CD4-positive, alpha-beta T cell (primary cell): ENCODE measurements at places on chromosomes 11 and 22.

DNA sequence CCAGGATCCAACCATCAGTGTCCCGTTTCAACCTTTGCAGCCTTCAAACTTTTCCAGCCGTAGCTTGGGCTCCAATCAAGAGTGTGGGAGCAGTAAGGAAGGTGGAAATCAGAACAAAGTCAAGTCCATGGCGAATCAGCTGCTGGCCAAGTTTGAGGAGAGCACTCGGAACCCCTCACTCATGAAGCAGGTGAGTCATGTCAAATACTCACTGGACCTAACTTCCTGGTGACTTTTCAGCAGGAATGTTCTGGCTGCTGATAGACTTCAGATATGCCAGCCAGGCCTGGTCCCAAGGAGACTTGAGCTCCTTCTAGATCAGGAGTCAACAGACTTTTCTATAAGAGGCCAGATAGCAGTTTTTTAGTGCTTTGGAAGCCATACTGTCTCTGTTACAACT lies 129.0 kb downstream of the MICAL2 start:
- no peak for DNase-seq

DNA sequence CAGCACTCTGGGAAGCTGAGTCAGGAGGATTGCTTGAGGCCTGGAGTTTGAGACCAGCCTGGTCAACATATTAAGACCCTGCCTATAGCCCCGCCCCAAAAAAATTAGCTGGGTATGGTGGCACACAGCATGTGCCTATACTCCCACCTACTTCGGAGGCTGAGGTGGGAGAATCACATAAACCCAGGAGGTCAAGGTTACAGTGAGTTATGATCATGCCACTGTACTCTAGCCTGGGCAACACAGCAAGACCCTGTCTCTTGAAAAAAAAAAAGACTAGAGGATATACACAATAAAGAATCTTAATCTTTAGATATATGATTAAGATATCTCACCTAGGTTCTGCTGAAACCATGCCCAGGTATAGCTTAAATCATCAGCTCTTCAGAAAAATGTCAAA lies 136.7 kb downstream of the APOL5 start:
- DNase-seq, result no peak

DNA sequence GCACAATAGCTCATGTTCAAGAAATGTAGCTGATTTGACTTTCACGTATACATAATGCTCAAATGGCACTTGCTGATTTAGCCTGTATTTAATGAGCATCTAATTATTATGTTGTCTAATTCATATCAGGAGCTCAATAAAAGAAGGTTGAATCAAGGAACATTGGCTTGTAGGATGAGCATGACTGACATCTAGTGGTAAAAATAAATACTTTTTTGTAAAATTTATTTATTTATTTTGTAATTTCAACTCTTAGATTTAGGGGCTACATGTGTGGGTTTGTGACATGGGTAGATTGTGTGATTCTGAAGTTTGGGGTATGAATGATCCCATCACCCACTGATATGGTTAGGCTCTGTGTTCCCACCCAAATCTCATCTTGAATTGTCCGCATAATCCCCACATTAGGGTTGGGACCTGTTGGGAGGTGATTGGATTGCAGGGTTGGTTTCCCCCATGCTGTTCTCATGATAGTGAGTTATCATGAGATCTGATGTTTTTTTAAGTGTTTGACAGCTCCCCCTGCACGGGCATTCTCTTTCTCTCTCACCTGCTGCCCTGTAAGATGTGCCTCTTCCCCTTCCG lies 1.7 kb upstream of the OR52E5 start:
- no peak for DNase-seq

DNA sequence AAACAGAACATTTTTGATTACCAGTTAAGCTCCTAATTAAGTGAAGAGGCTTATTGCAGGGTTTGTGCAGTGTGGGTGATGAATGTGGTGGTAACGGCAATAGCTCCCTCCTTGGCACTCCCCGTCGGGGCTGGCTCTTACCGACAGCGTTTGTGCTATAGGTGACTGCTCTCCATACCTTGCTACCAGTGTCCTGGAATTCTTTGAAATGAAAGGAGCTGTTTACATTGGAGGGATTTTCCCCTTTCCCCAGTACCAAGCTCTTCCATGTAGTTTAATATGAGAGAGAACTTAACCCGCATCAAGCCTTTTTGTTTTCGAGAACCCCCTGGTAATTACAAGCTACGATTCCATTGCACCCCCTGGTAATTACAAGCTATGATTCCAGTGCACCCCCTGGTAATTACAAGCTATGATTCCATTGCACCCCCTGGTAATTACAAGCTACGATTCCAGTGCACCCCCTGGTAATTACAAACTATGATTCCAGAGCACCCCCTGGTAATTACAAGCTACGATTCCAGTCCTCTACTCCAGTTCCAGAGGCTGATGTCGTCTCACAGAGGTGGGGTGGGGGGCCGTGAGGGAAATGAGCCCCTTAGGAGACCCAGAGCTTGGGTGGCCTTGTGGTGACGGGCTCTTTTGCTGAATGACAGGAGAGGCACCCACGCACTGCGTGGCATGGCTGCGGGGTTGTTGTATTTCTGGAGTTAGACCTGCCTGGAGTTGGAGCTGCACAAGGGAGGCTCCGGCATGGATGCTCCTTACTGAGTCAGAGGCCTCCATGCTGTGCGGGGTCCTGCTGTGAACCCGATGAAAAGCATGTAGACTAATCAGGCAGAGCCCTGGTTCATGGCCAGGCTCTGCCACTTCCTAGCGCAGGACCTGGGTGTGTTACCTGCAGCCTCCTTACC lies 205.3 kb downstream of the TBC1D22A start:
- no peak for DNase-seq
